Activated naive CD4-positive, alpha-beta T cell treated with anti-CD3 and anti-CD28 coated beads, Interleukin-2, amount 50 U/mL, for 16 hours (primary cell): ENCODE measurements at places on chromosomes 4 and X.
A peak's percentile ranks its signal among the peaks of the same experiment; 100 is the strongest.

DNA sequence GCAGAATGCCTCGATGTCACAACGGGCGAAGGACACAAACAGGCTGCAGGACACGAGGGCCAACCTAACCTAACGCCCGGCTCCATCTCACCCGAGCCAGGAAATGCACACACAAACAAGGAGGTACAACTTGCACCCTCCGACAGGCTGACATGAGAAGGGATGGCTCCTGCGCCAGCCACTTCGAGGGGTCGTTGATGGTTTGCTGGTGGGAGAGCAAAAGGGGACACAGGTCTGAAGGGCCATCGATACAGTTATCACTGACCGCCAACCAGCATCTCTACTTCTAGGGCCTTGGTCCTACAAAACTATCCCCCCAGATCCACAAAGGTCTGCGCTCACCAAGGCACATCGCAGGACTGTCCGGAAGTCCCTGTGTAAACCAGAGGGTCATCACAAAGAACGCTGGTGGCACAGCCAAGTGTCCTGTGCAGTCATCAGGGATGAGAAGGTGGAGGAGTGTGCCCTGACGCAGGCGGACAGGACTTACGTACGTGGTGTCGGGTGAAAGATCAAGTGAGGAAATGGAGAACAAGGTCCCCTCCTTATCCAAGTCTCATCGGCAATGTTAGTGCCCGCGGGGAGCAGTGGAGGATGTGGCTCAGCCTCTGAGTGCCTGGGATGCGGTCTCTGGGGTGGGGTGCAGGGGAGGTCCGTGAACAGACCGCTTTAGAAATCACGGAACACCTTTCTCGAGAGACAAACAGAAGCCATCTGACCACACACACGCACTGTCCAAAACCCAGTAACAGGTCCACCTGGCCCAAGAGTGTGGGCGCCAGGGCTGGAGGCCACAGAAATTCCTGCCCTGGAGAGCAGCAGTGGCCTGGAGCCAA is 7.0 kb downstream of the MXD4 start:
- DNase-seq: no peak

DNA sequence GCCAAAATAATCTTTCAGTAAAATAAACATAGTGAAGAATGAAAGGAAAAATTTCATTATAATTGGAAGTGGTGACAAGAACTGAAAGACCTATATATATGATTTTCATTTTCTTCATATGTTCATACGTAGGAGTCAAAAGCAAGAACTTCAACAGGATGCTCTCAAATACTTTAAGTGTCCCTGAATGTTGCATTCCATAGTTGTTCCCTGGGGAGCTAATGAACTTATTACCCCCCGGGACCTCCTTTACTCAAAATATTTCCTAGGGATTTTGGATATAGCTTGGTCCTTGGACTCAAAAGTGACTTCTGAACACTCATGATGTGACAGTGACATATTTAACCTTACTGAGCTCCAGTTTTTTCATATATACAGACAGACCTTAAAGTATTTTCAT is 44.9 kb upstream of the NDST4 start:
- no peak for DNase-seq

DNA sequence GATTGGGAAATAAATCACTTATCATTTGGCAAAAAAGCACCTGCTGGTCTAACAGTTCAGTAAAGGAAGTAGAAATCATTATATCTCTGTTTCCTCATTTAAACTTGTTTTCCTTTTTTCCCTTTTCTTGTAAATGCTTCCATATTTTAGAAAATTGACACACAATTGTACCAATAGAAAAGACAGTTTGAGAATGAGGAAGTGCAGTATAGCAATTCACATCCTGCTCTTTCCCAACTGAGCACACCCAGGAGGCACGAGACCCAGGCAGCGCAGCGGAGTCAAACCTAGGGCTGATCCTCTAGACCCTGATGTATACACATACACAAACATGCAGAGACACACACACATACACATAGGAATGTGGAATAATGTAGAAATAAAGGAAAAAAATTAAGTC is 74.8 kb upstream of the PACRGL start:
- DNase-seq: no peak

GRCh38 chrX:46184749-46185148 is 360.5 kb downstream of the ZNF674 start:
- no peak for DNase-seq

- DNase-seq: no peak
Measured at GRCh38 chr4:48130100-48130499, 4.0 kb downstream of the TXK start.

- DNase-seq: no peak
Measured at GRCh38 chr4:189048119-189048518, 892.6 kb upstream of the FRG1 start.

- DNase-seq: no peak
Measured at GRCh38 chrX:120015145-120016067, 62.1 kb downstream of the RHOXF2B start.

DNA sequence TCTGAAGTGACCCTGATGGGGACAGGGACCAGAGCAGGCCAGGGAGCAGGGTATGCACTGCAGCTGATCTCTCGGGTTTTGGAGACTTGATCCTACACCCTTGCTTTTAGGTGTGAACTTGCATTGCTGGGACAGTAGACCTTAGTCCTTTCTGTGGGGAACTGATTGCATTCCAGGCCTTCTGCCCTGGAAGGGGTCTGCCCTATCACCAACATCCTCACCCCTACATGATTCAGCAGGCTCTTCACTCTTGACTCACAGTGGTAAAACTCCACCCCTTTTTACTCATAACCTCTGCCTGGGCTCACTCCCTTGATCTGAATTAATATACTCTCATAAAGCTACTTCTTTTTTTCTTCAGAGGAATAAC is 6.6 kb upstream of the DDX60L start:
- no peak for DNase-seq

DNA sequence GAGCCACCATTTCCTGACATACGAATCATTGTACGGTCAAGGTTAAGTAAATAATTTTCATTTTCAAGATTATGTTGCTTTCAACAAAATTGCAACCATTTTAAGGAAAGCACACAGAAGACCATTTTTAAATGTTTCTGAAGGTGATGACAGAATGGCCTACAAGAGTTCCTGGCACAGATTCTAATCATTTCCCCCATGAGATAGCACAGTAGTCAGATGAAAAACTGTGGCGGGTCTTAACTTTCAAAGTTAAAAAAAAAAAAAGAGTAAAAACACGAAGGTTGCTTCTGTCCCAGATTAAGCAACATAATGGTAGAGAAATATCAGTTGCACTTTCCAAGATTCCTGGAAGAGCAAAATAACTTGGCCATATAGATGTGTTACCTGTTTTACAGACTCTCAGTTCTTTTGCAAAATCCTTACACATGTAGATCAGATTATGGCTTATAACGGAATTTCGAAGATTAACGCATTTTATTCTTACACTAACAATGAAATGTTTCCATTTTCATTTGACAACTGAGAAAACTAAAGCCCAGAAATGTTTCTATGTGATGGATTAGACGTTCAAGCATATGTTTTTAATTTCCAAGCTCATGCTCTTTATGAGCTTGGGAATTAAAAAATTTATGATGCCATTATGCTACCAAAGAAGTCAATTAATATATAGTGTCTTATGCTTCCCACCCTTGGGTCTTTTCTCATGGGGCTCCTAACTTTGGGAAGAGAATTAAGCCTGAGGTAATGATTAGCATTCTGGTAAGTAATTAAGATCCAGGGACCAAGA is 335.1 kb upstream of the CLNK start:
- no peak for DNase-seq

- no peak for DNase-seq
Measured at GRCh38 chrX:13164611-13165010, 120.2 kb upstream of the FAM9C start.

DNA sequence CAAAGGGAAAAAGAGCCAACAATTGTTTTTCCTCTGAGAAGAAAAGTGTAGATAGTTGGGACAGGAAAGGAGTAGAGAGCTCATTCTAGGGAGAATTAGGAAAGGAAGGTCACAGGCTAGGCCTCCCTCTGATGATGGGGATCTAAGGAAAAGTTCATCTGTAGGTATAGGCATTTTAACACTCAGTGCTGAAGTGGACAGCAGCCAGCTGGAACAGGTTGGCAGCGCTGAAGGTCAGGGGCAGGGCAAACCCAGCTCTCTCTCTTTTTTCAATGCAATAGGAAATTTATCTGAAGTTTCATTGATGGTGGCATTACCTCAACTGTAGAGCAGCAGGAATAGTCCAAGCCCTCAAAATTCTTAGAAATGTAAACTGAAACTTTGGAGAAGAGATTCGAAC is 98.5 kb upstream of the ETNPPL start:
- no peak for DNase-seq

- DNase-seq: peak; percentile 71
Measured at GRCh38 chr4:122577808-122578781, 42.8 kb downstream of the IL21 start.

DNA sequence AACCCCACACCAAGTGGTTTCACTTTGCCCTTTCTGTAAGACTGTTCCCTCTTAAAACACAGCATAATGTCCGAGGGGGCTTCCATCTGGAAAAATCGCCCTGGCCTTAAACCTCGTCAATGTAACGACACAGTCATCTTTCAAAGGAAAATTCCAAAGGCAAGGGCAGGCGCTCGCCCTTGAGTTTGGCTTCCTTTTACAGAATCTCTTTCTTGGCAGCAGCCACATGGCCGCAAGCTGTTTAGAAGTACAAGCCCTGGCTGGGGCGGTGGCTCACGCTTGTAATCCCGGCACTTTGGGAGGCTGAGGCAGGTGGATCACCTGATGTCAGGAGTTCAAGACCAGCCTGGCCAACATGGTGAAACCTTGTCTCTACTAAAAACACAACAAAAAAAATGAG is 27.1 kb upstream of the GRPEL1 start:
- DNase-seq: no peak

- no peak for DNase-seq
Measured at GRCh38 chr4:31655328-31655727, 935.2 kb downstream of the PCDH7 start.

DNA sequence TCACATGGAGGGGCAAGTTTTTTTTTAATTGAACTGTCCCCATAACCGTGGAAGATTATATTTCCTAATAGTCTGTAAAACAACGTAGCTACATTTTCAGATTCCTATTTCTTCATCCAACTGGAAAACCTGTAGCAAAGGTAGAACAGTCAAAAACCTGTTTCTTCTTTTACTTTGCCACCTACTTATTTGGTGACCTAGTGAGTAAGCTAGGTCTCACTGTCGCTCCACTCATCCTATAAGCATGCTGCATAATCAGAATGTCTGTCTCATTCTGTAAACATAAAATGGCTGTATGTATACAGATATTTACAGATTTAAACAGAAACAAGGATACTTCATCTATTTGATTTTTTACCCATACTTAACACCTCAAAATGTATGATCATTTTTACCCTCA is 20.4 kb downstream of the MAML3 start:
- no peak for DNase-seq

DNA sequence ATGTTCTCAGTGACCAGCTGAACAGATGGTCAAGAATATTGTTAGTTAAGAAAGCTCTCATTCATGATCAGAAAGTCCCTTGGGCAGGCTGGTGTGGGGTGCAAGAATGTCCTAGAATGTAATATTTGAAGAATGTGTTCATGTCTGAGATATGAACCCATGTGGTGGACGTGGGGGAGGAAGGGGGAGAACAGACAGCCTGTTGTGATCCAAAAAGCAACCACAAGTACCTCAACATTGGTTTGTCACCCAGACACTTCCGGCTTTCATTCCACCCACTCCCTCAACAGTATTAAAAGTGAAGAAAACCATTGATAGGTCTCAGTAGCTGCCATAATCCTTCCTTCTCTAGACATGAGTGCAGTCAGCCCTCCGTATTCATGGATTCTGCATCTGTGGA is 82.2 kb downstream of the MAML3 start:
- DNase-seq: peak; percentile 66

GRCh38 chr4:164373021-164373420 is 380.9 kb upstream of the SMIM31 start:
- no peak for DNase-seq

GRCh38 chrX:55312655-55313054 is 47.9 kb upstream of the PAGE3 start:
- no peak for DNase-seq

GRCh38 chrX:134803551-134804183 is 145.4 kb upstream of the PLAC1 start:
- no peak for DNase-seq

- DNase-seq: no peak
Measured at GRCh38 chr4:1577822-1578217, 106.3 kb downstream of the FAM53A start.
